ENCODE measurements at places on chromosomes 2 and 18. TPM values are rescaled to one million over a fixed set of nuclear protein-coding genes. Genes with fewer than 3 reads are reported as not detected.

GRCh38 chr18:3162181-3162580 is 57.6 kb downstream of the MYOM1 start:
- H3K4me3 ChIP-seq: no peak overlapping the region
- no peaks in the 10 kb centered on the region for H3K27me3 ChIP-seq
- no peak for DNase-seq
- no peaks in the 10 kb centered on the region for H3K36me3 ChIP-seq
- H3K27ac ChIP-seq: no peak overlapping the region

DNA sequence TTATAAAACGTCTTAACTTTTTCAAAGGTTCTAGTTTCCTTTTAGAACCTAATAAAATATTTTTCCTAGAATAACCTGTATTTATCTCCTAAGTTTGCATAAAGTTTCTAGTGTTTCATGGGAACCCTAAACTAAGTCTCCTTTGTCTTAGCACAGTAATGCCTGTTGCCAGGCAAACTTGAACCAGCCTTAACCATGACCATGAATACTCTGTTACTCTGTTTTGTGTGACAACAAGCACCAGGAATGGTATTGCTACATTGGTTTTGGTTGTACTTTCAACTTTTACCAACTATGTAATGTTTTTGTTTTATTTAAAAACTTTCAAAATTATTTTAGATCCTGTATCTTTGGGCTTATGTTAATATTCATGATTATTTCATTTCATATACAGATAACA is 137.6 kb downstream of the CERS6 start:
- H3K36me3 ChIP-seq: no peaks in the 10 kb centered on the region
- no peak for DNase-seq
- no peak overlapping the region for H3K4me3 ChIP-seq

DNA sequence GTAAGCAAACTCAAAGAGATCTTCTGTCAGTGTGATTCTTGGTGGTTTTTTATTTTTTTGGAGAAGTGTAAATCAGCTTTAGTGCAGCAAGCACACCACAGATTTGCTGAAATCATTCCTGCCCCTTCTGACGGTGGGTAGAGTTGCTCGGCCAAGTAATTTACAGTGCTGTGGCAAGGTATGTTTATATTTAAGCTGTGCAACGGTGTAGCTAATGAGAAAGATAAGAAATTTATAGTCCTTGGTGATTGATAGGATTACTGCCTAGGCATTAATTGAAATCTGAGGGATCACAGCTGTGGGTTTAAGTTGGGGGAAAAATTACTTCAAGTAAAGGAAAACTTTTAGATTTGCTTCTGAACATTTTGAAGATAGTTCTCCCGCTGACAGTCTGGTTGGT is 286.6 kb downstream of the AGAP1 start:
- H3K4me1 ChIP-seq: no peaks in the 10 kb centered on the region
- H3K36me3 ChIP-seq: no peaks in the 10 kb centered on the region
- DNase-seq: no peak
- H3K4me3 ChIP-seq: no peak overlapping the region

DNA sequence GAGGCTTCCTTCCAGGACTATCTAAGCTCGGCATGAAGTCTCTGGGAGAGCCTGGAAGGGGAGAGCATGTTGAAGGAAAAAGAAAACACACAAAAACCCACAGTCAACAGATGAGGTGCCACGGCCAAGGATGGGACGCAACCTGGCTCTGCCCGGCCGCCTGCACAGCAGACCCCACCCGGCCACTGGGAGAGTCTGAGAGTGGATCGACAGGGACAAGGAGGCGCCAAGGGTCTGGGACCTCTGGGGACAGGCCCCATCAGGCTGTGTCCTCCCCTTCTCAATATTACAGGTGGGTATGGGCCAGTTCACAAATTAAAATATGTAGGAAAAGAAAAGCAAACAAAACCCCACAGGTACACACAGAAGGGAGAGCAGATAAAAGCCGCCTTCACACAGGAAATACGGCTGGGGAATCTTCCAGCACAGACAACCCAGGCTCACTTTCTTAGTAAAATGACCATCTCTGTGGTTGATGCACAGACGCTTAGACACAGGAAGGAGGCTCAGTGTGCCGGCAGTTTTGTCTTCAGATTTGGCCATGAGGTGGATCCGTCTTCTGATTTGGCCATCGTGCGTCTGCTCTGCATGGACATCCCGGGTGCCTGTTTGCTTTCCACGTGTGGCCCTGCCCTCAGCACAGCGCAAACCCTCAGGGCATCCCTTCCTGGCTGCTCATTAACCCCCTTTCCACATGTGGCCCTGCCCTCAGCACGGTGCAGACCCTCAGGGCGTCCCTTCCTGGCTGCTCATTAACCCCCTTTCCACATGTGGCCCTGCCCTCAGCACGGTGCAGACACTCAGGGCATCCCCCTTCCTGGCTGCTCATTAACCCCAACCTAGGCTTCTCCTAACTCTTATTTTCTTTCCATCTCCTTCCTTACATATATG is 138.4 kb downstream of the EIPR1 start:
- DNase-seq: peak; percentile 26
- no peak overlapping the region for H3K27ac ChIP-seq
- no peaks in the 10 kb centered on the region for H3K36me3 ChIP-seq
- H3K4me1 ChIP-seq: peaks cover 59% of the 10 kb centered on the region
- H3K27me3 ChIP-seq: no peaks in the 10 kb centered on the region
- no peak overlapping the region for H3K4me3 ChIP-seq

TNFAIP6 gene
- polyA plus RNA-seq: not detected

DNA sequence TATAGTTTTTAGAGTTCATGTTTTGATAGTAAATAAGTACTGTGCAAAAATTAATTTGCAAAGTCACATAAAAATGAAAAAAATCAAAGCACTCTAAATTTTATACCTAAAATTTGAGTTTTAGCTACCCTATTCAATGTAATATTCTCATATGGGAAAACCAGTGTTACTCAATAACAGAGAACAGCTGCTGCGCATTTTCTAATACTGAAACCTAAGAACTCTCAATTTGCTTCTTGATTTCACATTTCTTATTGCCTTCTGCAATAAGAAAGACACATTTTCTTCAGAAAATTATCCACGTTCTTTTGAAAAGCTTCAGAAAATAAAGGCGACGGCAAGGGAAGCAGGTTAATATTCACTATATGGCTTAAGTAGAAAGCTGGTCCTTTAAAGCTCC is 199.1 kb upstream of the CCDC150 start:
- no peak overlapping the region for H3K4me3 ChIP-seq
- no peaks in the 10 kb centered on the region for H3K4me1 ChIP-seq
- no peaks in the 10 kb centered on the region for H3K27me3 ChIP-seq
- DNase-seq: no peak

DNA sequence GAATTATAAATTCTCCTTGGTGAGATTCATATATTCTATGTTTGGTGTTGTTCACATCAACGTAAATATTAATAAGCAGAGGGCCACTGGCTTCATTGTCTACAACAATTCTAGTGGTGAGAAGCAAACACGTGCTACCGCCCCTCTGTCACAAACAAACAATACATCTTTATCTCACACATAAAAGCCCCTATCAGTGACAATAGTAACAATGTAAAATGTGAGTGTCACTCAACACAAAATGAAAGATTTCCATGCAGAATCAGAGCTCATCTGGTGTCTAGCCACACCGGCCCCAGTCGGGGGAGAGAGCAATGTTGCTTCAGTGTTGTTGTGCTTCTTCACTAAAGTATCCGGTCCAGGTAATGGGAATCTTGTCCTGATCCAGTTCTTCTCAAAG is 932.6 kb downstream of the SOCS6 start:
- DNase-seq: no peak
- H3K4me1 ChIP-seq: no peaks in the 10 kb centered on the region
- no peaks in the 10 kb centered on the region for H3K36me3 ChIP-seq

C2orf74 gene
- polyA plus RNA-seq: 48.8 TPM

APOB gene
- not detected for polyA plus RNA-seq

DNA sequence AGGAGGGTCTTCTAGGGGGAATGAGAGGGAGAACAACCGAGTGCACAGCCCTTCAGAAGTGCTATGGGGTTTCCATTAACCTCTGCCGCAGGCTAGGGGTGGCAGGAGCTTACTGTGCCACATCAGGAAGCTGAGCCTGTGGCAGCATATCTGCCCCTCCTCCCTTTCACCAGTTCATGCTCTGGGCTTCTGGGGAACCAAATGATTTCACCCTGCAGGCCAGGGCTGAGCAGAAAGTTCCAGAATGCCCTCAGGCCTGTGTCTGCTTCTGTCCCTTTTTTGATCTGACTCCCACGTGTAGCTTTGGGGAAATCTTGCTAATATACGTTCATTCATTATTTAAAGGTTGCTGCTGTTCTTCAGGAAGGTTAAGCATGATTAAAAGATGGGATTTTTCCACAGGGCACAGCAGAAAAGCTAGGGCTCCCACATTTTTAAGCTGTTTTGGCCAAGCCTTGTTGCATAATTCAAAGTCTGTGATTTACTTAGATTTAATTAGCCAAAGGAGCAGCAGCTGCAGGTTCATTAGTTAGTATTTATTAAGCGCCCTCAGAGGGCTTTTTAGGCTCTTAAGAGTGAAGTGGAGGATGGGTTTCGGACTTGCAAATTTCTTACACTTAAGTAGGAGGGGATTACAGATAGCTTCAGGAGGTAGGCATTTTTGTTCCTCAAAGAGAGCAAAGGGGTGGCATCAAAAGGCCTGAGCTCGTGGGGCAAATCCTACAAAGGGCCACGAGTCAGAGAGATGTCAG is 10.2 kb downstream of the TMEM247 start:
- H3K4me1 ChIP-seq: no peaks in the 10 kb centered on the region
- no peaks in the 10 kb centered on the region for H3K27me3 ChIP-seq
- no peaks in the 10 kb centered on the region for H3K36me3 ChIP-seq
- no peak for DNase-seq

- H3K4me1 ChIP-seq: peaks cover 3% of the 10 kb centered on the region
- no peak for DNase-seq
- no peaks in the 10 kb centered on the region for H3K27me3 ChIP-seq
- H3K36me3 ChIP-seq: no peaks in the 10 kb centered on the region
Observed at GRCh38 chr2:176818617-176819016, 394.0 kb upstream of the HNRNPA3 start.

FTCDNL1 gene
- 1.9 TPM for polyA plus RNA-seq

All from naive thymus-derived CD4-positive, alpha-beta T cell (primary cell).